Activated CD4-positive, CD25-positive, alpha-beta regulatory T cell (primary cell): ENCODE measurements at places on chromosomes 3 and 15.

- DNase-seq, result no peak
These were observed 31.2 kb upstream of the RIOX2 start for GRCh38 chr3:98003306-98003969.

GRCh38 chr3:69197922-69198530 lies 75.6 kb upstream of the LMOD3 start:
- peak; percentile 7 for DNase-seq

GRCh38 chr3:36957862-36958686 lies 13.2 kb upstream of the TRANK1 start:
- DNase-seq, result no peak

GRCh38 chr3:15384510-15385237 lies 42.7 kb downstream of the METTL6 start:
- DNase-seq, result no peak

DNA sequence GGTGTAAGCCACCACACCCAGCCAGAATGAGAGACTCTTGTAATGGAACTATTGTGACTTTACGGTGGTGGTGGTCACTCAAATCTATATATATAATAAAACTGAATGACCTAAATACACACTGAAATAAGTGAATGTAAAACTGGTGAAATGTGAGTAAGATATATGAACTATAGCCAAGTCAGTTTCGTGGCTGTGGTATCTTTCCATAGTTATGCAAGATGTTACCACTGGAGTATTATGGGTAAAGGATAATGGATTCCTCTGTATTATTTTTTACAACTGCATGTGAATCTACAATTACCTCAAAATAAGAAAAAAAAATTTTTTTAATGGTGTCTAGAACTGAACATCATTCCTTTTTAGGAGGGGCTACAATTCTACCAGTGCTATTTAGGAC lies 21.9 kb downstream of the PIK3CB start:
- DNase-seq, result no peak

DNA sequence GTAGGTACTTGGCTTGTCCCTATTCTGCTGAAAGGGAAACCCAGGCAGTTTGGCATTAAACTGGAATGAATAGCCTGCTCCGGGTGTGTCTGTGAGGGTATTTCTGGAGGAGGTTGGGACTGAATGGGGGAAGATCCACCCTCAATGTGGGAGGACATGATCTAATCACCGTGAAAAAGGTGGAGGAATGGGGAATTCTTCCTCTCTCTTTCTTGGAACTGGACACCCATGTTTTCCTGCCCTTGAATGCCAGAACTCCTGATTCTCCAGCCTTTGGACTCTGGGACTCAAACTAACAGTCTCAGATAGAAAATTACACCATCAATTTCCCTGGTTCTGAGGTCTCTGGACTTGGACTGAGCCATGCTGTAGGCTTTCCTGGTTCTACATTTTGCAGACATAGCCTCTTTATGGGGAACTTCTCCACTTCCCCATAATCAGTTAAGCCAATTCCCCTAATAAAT lies 391.7 kb downstream of the EDEM1 start:
- DNase-seq, result no peak

DNA sequence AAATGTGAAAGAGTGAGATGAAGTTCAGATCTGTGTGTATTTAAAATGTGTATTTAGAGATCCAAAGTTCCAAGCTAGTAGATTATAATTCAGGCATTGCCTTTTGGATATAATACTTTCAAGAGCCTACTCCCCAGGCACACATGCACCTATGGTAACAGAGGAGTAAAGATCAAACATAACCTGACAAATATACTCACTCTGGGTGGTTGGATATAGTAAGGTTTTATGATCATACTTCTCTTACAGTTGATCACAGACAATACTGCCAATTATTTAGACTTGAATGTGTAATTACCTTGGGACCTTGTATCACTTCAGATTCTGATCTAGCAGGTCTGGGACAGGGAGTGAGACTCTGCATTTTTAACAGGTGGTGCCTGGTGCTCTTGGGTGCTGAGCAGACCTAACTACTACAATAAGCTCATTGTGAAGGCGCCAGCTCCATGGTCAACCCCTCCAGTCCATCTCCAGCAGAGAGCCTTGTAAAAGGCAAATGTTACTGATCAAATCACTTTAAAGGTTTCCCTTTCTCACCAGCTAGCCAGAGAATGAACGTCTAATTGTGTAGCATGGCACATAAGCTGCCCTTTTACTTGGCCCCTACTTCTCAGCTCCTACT lies 55.5 kb downstream of the NBEAL2 start:
- no peak for DNase-seq

- DNase-seq, result no peak
These were observed 50.4 kb upstream of the IGSF11 start for GRCh38 chr3:119085070-119085439.

GRCh38 chr3:98892263-98892662 lies 9.2 kb downstream of the DCBLD2 start:
- no peak for DNase-seq

- DNase-seq, result no peak
These were observed 2.5 kb downstream of the CTDSPL start for GRCh38 chr3:37863949-37864822.

DNA sequence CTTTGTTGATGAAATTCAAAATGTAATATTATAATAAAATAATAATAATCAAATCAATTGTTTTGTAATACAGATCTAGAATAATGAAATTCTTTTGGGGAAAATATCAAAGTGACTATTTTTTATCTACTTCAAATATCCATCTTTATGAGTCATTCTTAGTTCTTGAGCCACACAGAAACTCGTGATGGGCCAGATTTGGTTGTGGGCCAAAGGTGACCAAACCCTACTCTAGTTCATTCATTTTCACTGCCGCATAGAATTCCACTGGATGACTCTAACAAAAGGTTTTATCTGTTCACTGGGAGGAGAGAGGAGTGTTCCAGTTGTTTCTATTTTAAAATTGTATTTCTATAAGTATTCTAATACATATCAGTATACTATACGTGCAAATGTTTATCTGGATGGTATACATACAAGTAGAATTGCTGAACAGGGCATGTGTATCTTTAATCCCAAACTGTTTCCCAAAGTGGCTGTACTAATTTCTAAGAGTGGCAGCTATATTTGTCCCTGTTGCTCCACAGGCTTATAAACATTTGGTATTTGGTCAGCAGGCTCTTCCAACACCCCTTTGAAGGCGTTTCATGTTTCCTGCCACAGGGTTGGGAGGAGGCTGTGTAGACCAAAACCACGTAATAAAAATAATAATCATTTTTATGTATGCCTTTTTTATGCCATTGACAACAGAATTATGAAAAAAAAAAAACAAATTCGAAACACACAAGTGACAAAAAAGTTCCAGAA lies 7.3 kb upstream of the RTP3 start:
- no peak for DNase-seq
